Stimulated activated CD8-positive, alpha-beta memory T cell treated with anti-CD3 and anti-CD28 coated beads, Interleukin-12 subunit alpha, Interleukin-12 subunit beta, amount 100 ng/mL, for 4 hours (primary cell): ENCODE measurements at places on chromosomes 11 and 22.

GRCh38 chr11:69484427-69485259 is 3.2 kb downstream of the LINC01488 start:
- no peak for DNase-seq

DNA sequence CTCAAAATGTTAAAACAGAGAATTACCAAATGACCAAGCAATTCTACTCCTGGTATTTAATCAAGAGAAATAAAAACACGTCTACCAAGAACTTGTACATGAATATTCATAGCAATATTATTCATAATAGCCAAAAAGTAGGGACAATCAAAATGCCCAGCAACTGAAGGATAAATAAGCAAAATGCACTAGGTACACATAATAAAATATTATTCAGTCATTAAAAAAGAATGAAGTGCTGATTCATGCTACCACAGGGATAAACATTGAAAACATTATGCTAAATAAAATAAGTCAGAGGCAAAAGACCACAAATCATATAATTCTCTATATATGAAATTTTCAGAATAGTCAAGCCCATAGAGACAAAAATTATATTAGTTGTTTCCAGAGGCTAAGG is 24.8 kb downstream of the ARHGAP32 start:
- DNase-seq = no peak

- no peak for DNase-seq
These were observed 896.9 kb downstream of the KCNA4 start for GRCh38 chr11:29119707-29120618.

DNA sequence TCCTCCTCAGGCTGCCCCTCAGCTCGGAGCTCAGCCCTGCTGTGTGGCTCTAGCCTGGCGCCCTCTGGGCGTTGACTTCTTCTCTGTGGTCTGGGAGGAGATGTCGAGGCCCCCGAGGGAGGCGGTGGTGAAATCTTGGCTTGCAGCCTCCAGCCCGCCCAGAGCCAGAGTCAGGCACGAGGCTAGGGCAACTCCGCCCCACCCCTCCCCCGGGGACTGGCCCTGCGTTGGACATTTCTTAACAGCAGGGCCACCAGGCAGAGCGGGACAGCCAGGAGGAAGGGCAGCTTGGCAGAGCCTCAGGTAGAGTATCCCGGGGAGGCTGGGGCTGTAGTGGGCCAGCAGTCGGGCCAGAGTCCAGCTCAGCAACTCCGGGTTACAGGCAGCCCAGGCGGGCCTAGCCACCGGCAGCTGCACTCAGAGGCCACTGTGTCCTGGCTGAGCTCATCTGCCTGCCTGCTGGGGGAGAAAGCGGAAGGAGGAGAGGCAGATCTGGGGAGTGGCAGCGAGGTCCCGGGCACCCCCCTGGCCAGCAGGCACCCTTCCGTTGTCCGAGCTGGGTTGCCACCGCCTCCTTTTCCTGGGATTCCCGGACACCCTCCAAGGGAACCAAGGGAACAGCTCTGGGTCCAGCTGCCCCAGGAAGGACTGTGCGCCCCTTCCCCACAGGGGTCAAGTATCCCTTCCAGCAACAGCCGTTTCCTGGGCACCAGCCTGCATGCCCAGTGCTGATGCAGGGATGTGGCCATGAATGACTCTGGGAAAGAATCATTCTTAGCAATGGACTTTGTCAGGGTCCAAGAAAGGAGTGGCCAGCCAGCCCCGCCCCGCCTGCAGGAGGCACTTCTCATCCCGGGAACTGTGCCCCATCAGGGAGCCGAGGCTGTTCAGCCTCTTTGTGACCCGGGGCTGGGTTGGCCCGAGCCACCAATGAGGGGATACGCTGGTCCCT is at the start of gene ALDH3B1:
ALDH3B1 (plus strand) TSS at position 238 of the 952 bp plus-strand sequence. CDS start 4,971 bp downstream, outside the sequence.
- no peak for DNase-seq

GRCh38 chr22:46896568-46897245 is 134.3 kb downstream of the TBC1D22A start:
- DNase-seq = no peak
